Upper lobe of left lung (tissue), 6 donors: ENCODE measurements at places on chromosomes 11 and 22. TPM values are rescaled to one million over a fixed set of nuclear protein-coding genes. Genes with fewer than 3 reads are reported as not detected.

- H3K27me3 ChIP-seq = no peaks in the 10 kb centered on the region
- peaks cover 12% of the 10 kb centered on the region for H3K4me1 ChIP-seq
- no peak overlapping the region for H3K27ac ChIP-seq
- H3K4me3 ChIP-seq = no peak overlapping the region
- DNase-seq = no peak
- H3K36me3 ChIP-seq = no peaks in the 10 kb centered on the region
Observed at GRCh38 chr11:66725647-66726046, 3.4 kb downstream of the SPTBN2 start.

DNA sequence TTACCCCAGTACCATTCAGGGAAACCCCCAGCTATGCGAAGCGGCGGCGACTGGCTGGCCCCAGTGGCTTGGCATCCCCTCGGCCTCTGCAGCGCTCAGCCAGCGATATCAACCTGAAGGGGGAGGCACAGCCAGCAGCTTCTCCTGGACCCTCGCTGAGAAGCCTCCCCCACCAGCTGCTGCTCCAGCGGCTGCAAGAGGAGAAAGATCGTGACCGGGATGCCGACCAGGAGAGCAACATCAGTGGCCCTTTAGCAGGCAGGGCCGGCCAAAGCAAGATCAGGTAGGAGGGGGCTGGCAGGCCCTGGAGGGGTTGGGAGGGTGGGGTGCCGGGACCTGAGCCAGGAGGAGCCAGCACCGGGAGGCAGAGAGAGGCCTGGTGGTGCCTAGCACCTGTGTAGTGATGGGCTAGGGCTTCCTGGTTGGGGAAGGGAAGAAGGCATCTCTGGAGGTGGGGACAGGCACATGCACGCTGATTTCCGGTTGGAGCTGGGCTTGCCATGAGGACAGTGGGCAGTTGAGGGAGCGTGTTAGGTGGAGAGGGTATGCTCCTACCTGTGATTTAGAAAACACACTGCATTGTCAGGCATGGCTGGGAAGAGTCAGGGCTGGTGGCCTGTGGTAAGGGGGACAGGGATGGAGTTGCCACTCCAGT is 22.3 kb downstream of the SHANK3 start:
- peaks cover 49% of the 10 kb centered on the region for H3K4me1 ChIP-seq
- H3K4me3 ChIP-seq = no peak overlapping the region
- H3K36me3 ChIP-seq = peaks cover 16% of the 10 kb centered on the region
- no peak for DNase-seq
- no peaks in the 10 kb centered on the region for H3K27me3 ChIP-seq

The SLC35F2 gene
- total RNA-seq = 10.5 TPM

DNA sequence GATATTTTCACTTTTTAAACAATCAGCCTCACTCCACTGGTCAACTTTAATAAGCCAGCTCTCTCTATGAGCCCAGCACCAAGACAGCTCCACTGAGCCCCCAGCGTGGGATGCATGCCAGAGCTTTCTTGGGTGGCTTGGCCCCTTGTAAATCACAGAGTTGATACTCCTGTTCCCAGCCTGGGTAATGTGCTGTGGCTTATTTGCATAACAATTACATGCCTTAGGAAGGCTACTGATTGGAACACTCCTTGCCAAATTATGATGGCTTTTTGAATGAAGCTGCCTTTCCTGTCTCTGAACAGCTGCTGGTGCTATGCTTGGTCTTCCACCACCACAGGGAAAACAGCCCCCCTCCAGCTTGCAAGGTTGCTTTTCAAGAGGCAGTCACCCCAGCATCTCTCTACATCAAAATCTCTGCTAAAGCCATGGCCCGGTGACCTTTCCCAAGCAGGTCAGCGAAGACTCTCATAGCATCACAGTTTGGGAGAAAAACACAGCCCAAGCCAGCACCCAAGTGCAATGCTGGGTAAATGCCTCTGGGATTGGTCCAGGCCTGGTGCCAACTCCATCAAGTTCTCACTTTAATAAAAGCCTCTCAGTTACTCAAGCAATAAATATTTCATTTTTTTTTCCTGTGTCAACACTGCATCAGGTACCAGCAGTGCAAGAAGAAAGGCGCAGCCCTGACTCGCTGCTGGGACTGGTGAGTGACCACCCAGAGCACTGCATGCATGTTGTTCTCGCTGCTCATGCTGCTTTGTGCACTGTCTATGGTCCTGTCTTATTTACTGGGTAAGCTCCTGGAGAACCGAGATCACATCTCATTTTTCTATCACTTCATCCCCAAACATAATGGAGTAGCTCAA is 549.3 kb downstream of the OPCML start:
- no peak overlapping the region for H3K27ac ChIP-seq
- no peaks in the 10 kb centered on the region for H3K36me3 ChIP-seq
- DNase-seq = no peak
- H3K4me3 ChIP-seq = no peak overlapping the region
- H3K27me3 ChIP-seq = no peaks in the 10 kb centered on the region

DNA sequence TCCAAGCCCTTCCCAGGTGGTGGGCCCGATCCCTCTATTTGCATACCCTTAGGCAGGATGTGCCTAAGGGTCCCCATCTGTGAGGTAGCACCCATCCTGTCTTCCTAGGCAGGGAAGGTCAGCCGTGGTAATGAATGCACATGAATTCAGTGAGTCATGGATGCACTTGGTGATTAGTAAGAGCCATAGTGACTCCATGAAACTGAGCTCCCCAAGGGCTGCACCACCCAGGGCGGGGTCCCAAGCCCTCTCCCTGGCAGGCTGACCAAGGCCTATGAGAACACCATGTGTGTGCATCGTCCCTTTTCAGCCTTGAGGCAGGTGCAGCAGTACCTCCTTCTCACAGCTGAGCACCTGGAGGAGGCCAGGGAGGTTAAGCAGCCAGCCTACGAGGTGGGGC is 15.6 kb upstream of the SUSD2 start:
- H3K27me3 ChIP-seq = no peaks in the 10 kb centered on the region
- no peak overlapping the region for H3K4me3 ChIP-seq
- H3K36me3 ChIP-seq = peaks cover 78% of the 10 kb centered on the region
- DNase-seq = no peak
- peaks cover 20% of the 10 kb centered on the region for H3K4me1 ChIP-seq
- no peak overlapping the region for H3K27ac ChIP-seq

- no peaks in the 10 kb centered on the region for H3K4me1 ChIP-seq
- H3K27ac ChIP-seq = no peak overlapping the region
- no peak for DNase-seq
- H3K36me3 ChIP-seq = no peaks in the 10 kb centered on the region
- H3K4me3 ChIP-seq = no peak overlapping the region
Observed at GRCh38 chr22:32222991-32223390, 18.1 kb upstream of the RFPL2 start.

DNA sequence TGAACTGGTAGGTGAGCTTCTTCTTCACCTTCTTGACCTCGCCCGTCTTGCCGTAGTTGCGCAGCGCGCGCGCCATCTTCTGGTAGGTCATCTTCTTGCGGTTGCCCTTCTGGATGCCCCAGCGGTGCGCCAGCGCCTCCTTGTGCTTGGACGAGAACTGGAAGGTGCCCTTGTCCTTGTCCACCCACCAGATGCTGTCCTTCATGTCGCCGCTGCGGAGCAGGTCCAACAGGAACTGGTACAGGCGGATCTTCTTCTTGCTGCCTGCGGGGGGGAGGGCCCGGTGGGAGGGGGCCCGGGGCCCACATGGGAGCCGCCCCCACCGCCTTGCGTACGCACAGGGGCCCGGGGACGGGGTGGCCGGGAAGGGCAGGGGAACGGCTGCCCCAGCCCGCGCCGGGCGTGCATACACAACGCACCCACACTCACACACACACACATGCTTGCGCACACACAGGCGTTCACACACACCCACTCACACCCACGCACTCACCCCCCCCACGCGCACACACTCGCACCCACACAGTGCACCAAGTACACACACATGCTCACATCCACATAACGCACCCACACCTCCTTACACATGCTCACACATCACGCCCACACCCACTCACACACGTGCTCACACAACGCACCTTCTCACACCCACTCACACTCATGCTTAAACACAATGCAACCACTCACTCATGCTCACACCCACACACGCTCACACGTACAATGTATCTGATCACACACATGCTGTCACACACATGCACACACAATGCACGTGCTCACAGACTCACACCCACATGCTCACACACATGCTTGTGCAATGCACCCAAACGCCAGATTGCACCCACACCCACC is 3.0 kb upstream of the MYBPC3 start:
- peak; percentile 94 for DNase-seq
- H3K36me3 ChIP-seq = no peaks in the 10 kb centered on the region
- H3K4me3 ChIP-seq = peak overlapping the region; percentile 47
- H3K27ac ChIP-seq = peak overlapping the region; percentile 31
- H3K4me1 ChIP-seq = peaks cover 11% of the 10 kb centered on the region
- H3K27me3 ChIP-seq = no peaks in the 10 kb centered on the region

- no peaks in the 10 kb centered on the region for H3K36me3 ChIP-seq
- H3K4me3 ChIP-seq = no peak overlapping the region
- DNase-seq = no peak
- no peak overlapping the region for H3K27ac ChIP-seq
- no peaks in the 10 kb centered on the region for H3K27me3 ChIP-seq
Observed at GRCh38 chr22:30568137-30568805, 6.2 kb downstream of the GAL3ST1 start.

DNA sequence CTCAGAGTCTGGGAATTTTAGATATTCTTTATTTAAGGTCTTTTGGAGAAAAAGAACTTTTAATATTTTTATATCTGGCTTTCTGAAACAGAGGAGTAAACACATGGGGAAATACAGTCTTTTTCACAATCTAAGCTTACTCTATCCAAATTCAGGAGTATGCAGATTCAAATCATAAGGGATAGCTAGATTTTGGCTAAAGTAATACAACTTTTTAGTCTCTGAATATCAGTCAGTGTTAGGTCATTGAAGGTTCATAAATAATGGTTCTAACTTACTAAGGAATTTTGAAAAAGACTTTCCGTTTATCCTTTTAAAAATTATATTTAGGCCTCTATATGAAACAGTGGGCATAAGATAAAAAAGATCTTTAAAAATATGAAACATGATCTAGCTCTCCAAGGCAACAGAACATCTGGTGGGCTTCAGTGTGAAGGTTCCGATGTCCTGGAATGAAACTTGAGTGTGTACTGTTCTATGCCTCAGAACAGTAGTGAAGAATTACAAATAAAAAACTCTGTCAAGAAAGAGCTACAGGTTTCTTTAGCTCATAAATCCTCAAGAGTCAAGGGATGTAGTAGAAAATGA is 165.2 kb upstream of the PDGFD start:
- no peak overlapping the region for H3K4me3 ChIP-seq
- no peak for DNase-seq
- no peaks in the 10 kb centered on the region for H3K36me3 ChIP-seq
- H3K27ac ChIP-seq = no peak overlapping the region
- no peaks in the 10 kb centered on the region for H3K27me3 ChIP-seq

The GAS2 gene
- total RNA-seq = 6.3 TPM

GRCh38 chr11:131411636-131412035 is 41.2 kb downstream of the NTM start:
- no peaks in the 10 kb centered on the region for H3K36me3 ChIP-seq
- H3K4me3 ChIP-seq = no peak overlapping the region

DNA sequence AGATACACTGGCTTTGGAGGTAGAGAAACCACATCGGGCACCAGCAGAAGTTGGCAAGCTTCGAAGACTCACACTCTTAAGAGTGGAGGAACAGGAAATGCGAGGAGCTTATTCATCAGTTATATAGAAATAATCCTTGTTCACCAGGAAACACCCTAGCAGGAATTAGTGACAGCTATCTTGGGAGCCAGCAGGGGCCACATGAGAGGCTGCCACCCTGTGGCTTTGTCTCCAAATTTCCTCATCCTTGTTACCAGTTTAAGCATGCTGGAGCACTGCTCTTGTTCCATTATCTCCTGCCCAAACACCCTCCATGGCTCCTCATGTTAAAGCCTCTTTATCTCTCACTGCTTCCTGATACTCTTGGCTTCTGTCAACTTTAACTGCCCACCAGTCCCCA is 131.0 kb downstream of the PLEKHA7 start:
- H3K4me1 ChIP-seq = peaks cover 28% of the 10 kb centered on the region
- no peaks in the 10 kb centered on the region for H3K36me3 ChIP-seq

DNA sequence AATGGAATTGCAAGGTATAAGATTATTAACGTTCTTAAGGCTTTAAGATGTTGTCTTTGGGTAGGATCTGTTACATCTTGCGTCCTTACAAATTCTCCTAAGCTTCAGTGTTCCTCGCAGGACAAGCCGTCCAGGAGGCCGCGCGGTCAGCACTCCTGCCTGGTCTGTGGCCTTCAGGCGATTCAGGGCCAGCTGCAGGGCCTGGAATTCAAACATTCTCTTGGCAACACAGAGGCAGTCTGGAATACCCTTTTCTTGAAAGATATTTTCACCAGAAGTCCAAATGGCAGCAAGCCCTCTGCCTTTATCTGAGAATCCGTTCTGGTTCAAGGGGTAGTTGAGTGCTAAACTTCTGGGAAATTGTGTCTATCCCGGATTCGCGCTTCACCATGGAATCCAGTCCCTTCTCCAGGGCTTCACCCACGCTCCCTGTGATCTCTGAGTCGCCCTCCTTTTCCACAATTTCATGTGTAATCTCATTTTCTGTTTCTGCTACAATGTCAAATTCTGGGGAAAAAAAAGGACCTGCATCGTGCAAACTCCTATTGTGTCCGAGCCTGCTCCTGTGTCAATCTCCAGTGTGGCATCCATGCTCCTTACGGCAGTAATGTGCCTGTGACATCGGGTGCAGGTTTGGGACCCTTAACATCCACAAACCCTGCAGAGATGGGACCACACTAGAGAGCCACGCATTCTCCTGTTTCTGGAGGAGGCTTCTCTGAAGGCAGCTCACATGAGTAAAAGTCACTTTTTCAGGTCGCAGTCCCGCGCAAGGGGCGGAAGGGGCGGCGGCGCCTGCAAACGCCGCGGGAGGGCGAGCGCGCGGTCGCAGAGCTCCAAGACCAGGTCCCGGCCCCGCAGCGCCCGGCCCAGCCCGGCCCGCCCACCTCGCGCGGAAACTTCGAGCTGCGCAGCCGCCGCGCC is 25.4 kb upstream of the SORL1 start:
- peak overlapping the region; percentile 35 for H3K4me3 ChIP-seq
- H3K27me3 ChIP-seq = no peaks in the 10 kb centered on the region
- DNase-seq = peak; percentile 93
- no peaks in the 10 kb centered on the region for H3K36me3 ChIP-seq
- no peak overlapping the region for H3K27ac ChIP-seq

The SEPTIN5 gene
- total RNA-seq = 12.9 TPM

GRCh38 chr11:63869683-63870082 is 30.8 kb downstream of the MARK2 start:
- no peak for DNase-seq
- H3K27me3 ChIP-seq = no peaks in the 10 kb centered on the region
- peak overlapping the region; percentile 55 for H3K27ac ChIP-seq

GRCh38 chr11:18736590-18737148 is 10.7 kb upstream of the IGSF22 start:
- H3K27me3 ChIP-seq = no peaks in the 10 kb centered on the region
- no peak overlapping the region for H3K27ac ChIP-seq
- no peak overlapping the region for H3K4me3 ChIP-seq
- H3K36me3 ChIP-seq = no peaks in the 10 kb centered on the region

- no peaks in the 10 kb centered on the region for H3K27me3 ChIP-seq
- no peaks in the 10 kb centered on the region for H3K36me3 ChIP-seq
- H3K27ac ChIP-seq = no peak overlapping the region
- H3K4me3 ChIP-seq = no peak overlapping the region
- H3K4me1 ChIP-seq = no peaks in the 10 kb centered on the region
Observed at GRCh38 chr11:71293961-71294782, 41.8 kb upstream of the SHANK2 start.

The ZBTB16 gene
- 176 TPM for total RNA-seq
